ENCODE measurements at places on chromosomes 3 and 15.

GRCh38 chr3:60363817-60364216, 887.4 kb downstream of the FHIT start:
- no peak for DNase-seq

DNA sequence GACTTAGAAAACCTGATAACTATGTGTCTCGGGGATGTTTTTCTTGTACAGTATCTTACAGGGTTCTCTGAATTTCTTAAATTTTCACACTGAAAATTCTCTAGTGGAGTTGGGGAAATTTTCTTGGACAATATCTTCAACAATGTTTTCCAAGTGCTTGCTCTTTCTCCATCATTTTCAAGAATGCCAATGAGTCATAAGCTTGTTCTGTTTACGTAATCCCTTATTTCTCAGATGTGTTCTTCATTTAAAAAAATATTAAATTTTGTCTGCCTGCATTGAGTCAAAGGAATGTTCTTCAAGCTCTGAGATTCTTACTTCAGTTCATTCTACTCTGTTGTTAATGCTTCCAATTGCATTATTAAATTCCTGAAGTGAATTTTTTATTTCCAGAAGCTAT, 21.9 kb upstream of the PLSCR2 start:
- DNase-seq: no peak

GRCh38 chr3:31953636-31954035, 27.4 kb downstream of the OSBPL10 start:
- no peak for DNase-seq

DNA sequence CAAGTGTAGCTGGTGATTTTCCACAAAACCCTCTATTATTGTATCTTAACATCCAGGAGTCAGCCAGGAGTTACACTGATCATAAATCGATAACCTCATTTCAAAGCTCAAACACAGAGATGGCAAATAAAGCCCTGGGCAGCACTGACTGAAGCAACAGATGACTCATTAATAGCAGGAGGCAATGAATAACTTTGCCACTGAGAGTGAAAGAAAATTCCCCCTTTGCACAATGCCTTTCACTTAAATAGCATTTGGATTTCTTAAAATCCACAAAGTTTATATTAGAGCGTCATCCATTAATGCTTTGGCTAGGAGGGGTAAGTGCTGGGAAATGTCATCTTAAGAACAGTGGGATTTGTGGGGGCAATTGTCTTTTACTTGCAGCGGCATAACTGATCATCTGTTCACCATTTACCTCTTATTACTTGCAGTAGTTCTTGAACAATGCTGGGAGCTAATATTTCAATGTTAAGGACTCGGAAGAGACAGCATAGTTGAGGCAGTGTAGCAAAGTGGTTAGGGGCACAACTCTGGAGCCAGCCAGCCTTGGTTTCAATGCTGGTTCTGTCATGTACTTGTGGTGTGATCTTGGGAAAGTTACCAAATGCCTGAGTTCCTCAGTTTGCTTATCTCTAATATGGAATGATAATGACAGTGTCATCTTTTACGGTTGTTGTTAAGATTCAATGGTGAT, 630.4 kb upstream of the TBL1XR1 start:
- DNase-seq: no peak

- DNase-seq: no peak
These were observed 131.7 kb downstream of the CTNNB1 start for GRCh38 chr3:41331041-41331440.

GRCh38 chr3:139318431-139318816, 25.4 kb upstream of the MRPS22 start:
- no peak for DNase-seq

DNA sequence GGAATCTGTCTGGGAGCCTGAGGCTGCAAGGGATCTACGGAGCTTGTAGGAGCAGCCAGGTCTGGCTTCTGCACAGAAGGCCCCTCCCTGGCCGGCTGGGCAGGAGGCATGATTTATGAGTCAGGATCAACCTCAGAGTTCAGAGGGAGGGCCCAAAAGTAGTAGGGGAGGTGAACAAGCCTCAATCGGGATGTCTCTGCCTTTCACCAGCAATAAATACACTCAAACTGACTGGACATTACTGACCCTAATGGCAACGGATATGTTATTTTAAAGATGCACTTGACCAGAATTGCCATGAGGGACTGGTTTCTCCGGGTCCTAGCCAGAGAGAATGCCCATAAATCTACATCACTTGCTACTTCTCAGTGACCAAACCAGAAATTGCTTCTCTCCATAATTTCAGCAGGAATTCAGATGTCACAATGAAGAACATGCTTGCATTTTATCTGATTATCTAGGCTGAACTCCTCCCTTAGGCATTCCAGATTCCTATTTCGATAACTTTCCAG, 109.6 kb upstream of the LMOD3 start:
- DNase-seq: no peak

DNA sequence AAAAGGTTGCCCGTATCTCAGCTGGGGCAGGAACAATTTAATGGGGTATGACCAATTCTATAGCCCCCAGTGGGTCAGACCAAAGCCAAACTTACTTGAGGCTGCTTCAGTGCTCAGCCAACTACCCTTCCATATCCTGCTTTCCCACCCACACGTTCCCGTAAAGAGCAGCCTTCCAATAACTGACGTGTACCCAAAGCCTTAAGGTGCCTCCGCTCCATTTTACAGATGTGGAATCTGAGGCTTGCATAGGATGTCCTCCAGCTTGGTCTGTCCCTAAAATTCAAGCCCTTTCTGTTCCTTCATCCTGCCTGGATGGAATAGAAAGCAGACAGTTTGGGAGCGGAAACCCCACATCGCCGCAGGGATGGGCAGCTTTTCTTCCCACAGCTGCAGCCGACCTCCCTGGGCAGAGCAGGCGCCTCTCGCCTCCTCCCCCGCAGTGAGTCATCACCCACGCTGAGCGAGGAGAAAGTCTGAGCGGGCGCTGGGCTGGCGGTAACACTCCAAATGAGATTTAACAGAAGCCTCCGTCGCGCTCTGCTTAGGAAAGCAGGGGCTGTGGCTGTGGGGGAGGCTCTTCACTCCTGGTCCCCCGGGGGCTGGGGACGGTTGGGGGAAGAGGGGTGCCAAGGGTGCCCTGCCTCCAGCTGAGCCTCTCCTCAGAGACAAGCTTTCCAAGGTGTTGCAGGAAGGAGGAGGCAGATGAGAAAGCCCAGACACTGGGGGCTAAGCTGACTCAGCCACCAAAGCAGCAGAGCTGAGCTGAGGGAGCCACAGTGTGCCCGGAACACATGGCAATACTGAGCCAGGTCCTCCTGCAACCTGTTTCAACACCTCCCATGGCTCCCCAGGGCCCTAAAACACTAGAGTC, 57.8 kb upstream of the HRH1 start:
- peak; percentile 37 for DNase-seq

GRCh38 chr15:85094685-85095084, 113.0 kb downstream of the PDE8A start:
- DNase-seq: no peak

DNA sequence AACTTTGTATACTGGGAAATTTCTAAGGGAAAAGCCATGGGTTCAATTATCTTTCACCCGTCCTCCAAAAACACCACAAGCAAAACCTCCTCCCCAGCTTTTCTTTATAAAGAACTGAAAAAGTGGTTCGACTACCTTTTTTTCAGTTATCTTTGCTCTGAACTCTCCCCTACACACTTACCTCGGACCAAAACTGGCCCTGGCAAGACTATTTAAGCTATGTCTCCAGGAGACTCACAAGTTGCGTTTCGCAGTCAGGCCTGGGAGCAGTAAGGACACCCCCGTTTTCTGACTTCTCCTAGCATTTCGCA, 645 bp downstream of the COPS2 start:
- DNase-seq: no peak

DNA sequence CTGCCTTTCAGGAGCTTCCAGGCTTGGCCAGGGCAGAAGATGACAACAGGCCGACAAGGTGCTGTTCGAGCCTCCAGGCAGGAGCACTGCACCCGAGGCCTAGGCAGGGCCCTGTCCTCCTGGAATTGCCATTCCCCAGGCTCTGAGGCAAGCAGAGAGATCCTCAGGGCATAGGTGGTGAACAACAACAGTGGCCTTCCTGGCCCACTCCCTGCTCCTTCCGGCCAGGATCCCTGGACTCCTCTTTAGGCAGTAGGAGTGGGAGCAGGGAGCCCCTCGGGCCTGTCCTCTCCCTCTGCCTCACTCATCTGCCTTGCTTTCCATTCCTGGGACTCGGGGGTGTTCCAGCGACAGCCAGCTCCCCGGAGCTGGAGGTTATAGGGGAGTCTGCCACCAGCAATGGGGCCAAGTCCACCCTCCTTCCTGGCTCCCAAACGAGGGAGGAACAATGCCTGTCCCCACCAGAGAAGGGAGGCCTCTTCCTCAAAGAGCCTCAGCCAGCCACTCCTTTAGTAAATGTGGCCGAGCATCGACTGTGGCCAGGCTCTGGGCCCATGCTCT, 135.0 kb downstream of the NUP210 start:
- no peak for DNase-seq

DNA sequence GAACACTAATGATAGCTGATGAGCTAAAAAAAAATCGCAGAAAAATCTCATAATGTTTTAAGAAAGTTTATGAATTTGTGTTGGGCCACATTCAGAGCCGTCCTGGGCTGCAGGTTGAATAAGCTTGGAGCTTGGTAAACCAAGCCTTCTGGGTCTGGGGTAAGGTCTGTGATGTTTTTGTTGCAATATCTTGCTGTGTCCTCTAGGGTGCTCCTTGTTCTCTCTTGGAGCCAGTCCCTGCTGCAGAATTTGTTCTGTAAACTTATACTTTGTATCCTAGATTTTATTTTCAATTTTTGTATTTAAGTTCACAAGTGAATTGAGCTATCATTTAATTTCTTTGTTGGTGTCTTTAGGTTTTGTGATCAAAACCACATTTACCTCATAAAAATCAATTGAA, 143.7 kb downstream of the NR1D2 start:
- no peak for DNase-seq

DNA sequence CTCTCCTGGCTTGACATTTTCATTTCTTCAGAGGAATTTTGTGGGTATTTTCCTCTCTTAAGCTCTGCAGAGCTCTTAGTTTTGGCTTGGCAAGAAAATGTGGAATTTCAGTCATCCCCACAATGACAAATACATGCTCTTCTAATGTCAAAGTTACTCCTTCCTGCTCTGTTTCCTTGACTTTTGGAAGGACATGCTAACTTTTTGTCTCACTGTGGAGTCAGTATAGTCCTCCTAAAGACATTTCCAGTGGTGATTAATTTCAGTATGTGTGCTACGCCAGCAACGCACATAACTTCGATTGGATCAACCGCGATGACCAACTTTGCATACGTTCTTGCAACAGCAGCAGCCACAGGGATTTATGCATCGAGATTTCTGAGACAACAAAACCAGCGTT, 13.3 kb downstream of the EBLN2 start:
- DNase-seq: no peak

GRCh38 chr3:87179642-87180041, 47.5 kb upstream of the CHMP2B start:
- no peak for DNase-seq

DNA sequence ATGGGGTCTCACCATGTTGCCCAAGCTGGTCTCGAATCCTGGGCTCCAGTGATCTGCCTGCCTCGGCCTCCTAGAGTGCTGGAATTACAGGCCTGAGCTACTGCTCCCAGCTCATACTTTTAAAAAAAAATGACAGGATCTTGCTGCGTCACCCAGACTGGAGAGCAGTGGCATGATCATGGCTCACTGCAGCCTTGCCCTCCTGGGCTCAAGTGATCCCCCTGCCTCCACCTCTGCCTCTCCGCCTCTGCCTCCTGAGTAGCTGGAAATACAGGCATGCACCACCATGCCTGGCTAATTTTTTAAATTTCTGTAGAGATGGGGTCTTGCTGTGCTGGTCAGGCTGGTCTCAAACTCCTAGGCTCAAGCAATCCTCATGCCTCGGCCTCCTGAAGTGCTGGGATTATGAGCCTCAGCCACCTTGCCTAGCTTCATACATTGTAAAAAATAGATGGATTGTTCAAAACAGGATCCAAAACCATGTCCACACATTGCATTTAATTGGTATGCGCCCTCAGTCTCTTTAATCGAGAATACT, 8.9 kb downstream of the PHLDB2 start:
- DNase-seq: no peak

GRCh38 chr3:36893137-36893557, 51.7 kb downstream of the TRANK1 start:
- no peak for DNase-seq

DNA sequence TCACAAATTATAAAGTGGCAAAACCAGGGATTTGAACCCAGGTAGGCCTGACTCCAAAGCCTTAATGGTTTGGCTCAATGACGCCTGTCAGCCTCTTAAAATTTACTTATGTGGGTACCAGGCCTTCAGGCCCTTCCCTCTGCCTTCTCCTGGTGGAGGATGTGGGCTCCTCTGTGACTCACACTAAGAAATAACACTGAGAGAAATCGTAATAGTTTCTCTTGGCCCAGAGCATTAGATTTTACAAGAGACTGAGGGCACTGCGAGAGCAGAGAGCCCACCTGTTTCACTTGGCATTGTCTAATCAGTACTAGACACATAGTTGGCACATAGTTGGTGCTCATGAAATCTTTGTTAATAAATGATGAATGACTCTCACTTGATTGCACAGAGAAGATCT, 505.2 kb downstream of the SHQ1 start:
- DNase-seq: no peak

DNA sequence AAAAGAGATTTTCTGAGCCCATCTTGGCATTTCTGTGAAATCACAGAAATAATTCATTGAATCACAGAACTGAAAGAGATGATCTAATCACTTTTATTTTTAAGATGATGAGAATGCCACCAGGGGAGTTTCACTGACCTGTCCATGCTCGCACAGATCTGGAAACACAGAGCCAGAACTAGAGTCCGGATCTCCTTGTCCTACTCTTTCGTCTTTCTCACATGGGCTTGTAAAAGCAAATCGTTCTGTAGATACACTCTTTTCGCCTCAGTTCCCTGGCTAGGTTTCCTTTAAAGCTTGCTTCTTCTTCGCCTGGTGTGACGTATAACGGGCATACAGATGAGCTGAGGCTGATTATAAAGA, 122.5 kb upstream of the SPRED1 start:
- DNase-seq: no peak

DNA sequence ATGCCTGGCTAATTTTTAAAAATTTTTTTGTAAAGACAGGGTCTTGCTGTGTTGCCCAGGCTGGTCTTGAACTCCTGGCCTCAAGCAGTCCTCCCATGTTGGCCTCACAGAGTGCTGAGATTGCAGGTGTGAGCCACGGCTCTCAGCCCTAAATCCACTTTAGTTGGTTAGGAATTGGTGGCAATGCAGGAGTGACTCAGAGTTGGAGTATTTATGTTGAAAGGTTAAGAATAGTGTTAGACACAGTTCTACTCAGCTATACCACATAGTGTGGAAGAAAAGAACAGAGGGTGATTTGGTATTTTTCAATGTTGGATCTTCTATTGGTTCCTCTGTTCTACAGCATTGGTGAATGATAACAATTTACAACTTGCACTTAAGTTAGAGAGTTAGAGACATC, 7.6 kb downstream of the ZNF639 start:
- no peak for DNase-seq

DNA sequence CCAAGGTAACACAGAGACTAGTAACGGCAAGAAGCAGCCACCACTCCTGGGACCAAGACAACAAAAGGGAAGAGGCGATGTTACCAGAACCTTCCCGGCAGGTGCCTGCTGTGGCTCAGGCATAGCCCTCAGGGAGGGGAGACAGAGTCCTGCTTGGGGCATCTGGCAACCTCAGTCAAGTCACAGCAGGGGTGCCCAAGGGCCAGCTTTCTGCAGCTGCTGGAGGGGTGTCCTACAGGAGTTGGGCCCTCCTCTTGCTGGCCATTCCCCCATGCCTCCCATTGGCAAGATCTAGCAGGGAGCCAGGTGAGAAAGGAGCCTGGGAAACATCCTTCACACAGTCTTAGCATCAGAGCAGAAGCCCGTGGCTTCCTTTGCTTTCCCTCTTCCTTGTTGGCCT, 197.3 kb upstream of the IL12A start:
- no peak for DNase-seq
